Breast epithelium (tissue), 4 donors: ENCODE measurements at places on chromosomes 3 and 15. TPM values are rescaled to one million over a fixed set of nuclear protein-coding genes. Genes with fewer than 3 reads are reported as not detected.

The CILP gene
- total RNA-seq, result 203 TPM

The SUCNR1 gene
- total RNA-seq, result 1.3 TPM

DNA sequence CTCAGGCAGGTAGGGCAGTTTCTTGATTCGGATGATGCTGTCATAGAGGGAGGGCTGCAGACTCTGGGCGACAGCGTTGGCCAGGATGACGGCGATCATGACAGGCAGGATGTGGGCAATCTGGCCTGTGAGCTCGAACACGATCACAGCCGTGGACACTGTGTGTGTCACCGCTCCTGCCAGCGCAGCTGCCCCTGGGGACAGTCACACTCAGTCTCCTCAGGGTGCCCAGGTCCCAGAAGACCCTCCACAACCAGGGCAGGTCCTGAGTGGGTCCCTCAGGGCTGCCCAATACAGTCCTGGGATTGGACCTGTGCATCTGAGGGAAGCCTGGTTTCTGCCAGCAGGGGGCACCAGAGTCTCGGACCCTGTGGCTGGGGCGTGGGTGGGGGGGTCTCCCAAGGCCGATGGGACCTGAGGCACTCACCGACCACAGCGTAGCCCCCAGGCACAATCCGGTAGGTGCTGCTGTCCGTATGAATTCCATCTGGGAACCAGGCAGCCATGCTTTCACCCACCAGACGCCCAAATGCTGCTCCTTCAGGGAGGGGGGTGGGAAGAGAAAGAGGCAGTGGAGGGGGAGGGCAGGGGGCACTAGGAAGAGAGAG is 7.2 kb downstream of the CLCN2 start:
- H3K36me3 ChIP-seq, result no peaks in the 10 kb centered on the region
- no peak overlapping the region for H3K27ac ChIP-seq
- no peaks in the 10 kb centered on the region for H3K4me1 ChIP-seq
- H3K4me3 ChIP-seq, result peak overlapping the region; percentile 15
- DNase-seq, result no peak

DNA sequence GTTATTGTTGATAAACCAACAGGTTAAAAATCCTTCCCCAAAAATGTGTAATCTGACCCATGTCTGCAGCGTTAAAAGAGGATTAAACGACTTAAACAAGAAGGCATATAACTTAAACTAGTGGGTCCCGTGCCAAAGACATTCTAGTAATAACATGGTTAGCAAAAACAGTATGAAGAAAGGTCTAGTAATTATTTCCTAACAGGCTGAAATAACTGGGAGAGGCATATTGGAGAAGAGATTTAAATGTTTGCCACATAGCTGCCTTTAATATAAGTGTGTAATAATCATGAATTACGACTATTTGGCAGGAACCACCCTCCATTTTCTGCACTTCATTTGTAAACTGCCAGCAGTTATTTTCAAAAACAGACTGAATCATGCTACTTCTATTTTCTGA is 67.7 kb upstream of the CSPG5 start:
- no peaks in the 10 kb centered on the region for H3K27me3 ChIP-seq
- peaks cover 7% of the 10 kb centered on the region for H3K36me3 ChIP-seq
- DNase-seq, result no peak
- no peaks in the 10 kb centered on the region for H3K4me1 ChIP-seq
- no peak overlapping the region for H3K4me3 ChIP-seq

GRCh38 chr15:82060817-82061216 is 15.0 kb upstream of the MEX3B start:
- H3K4me3 ChIP-seq, result no peak overlapping the region
- H3K27me3 ChIP-seq, result peaks cover 37% of the 10 kb centered on the region
- no peaks in the 10 kb centered on the region for H3K36me3 ChIP-seq

- no peak for DNase-seq
- H3K4me3 ChIP-seq, result no peak overlapping the region
- peaks cover 5% of the 10 kb centered on the region for H3K4me1 ChIP-seq
- peak overlapping the region; percentile 77 for H3K27ac ChIP-seq
- no peaks in the 10 kb centered on the region for H3K27me3 ChIP-seq
Measured at GRCh38 chr3:134334231-134334900, 39.9 kb downstream of the AMOTL2 start.

GRCh38 chr15:65980824-65981456 is 111.6 kb downstream of the RAB11A start:
- H3K27me3 ChIP-seq, result no peaks in the 10 kb centered on the region
- DNase-seq, result no peak
- no peaks in the 10 kb centered on the region for H3K36me3 ChIP-seq
- no peak overlapping the region for H3K27ac ChIP-seq
- no peaks in the 10 kb centered on the region for H3K4me1 ChIP-seq

- no peak for DNase-seq
- H3K4me3 ChIP-seq, result no peak overlapping the region
- no peaks in the 10 kb centered on the region for H3K36me3 ChIP-seq
Measured at GRCh38 chr3:70606018-70606417, 293.6 kb upstream of the MDFIC2 start.

DNA sequence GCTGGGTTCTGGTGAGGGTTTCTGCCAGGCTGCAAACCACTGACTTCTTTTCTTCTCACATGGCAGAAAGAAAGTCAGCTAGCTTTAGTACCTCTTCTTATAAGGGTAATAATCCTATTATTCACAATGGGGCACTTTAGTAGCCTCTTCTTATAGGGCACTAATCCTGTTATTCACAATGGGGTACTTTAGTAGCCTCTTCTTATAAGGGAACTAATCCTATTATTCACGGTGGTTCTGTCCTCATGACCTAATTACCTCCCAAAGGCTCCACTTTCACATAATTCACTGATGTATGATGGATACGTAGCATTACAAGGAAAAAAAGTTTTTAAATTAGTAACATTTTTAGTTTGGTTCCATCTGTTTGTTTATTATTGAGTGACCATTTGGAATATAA is 671.3 kb downstream of the NSUN3 start:
- no peaks in the 10 kb centered on the region for H3K27me3 ChIP-seq
- H3K4me1 ChIP-seq, result no peaks in the 10 kb centered on the region
- no peaks in the 10 kb centered on the region for H3K36me3 ChIP-seq
- no peak overlapping the region for H3K4me3 ChIP-seq
- no peak for DNase-seq

GRCh38 chr15:60798821-60799220 is 319.9 kb upstream of the ICE2 start:
- DNase-seq, result no peak
- no peaks in the 10 kb centered on the region for H3K36me3 ChIP-seq
- no peak overlapping the region for H3K27ac ChIP-seq
- H3K27me3 ChIP-seq, result no peaks in the 10 kb centered on the region
- no peaks in the 10 kb centered on the region for H3K4me1 ChIP-seq

- H3K4me1 ChIP-seq, result no peaks in the 10 kb centered on the region
- H3K27me3 ChIP-seq, result no peaks in the 10 kb centered on the region
- DNase-seq, result no peak
- no peak overlapping the region for H3K27ac ChIP-seq
- H3K4me3 ChIP-seq, result no peak overlapping the region
Measured at GRCh38 chr15:74850393-74850792, 7.4 kb upstream of the ULK3 start.

GRCh38 chr3:154469585-154469984 is 39.6 kb upstream of the GPR149 start:
- no peak overlapping the region for H3K27ac ChIP-seq
- DNase-seq, result no peak
- no peaks in the 10 kb centered on the region for H3K4me1 ChIP-seq
- H3K4me3 ChIP-seq, result no peak overlapping the region
- H3K36me3 ChIP-seq, result no peaks in the 10 kb centered on the region
